ENCODE measurements at places on chromosomes 13 and 19.

DNA sequence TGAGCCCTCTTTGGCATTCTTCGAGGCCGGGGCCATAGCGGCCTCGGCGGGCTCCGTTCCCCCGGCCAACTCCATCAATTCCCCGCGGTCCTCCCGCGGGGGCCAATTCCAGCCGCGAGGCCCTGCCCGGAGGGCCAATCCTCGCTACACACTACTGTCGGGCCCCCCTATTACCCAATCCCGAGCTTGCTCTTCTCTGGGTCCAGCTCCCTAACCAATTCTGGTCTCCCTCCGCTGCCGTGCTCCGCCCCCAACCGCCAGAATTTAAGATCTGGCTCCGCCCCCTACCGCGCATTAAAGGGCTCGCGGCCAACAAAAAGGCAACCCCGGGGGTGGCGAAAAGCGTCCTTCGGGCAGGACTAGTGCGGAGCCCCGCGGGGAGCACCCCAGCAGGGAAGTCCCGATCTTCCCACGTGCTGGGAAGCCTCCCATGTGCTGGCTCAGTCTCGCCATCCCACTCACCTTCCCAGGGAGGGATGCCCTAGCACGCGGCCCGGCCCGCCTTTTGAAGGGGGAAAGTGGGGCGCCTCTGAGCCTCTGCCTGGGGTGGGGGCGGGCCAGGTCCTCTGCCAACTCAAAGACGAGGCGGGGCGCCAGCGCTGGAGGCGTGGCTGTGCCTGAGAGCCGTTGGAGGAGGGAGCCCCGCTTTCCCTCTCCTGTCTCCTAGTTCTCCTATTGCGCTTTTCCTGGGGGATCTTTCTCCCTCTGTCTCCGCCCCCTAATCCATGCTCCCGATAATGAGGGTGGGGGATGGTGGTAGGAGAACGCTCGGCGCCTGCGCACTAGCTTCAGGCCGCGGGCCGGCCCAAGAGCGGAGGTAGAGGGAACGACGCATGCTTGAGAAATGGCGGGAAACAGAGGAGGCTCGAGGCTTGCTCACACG is 3.5 kb downstream of the LIPE start:
- DNase-seq, result no peak

DNA sequence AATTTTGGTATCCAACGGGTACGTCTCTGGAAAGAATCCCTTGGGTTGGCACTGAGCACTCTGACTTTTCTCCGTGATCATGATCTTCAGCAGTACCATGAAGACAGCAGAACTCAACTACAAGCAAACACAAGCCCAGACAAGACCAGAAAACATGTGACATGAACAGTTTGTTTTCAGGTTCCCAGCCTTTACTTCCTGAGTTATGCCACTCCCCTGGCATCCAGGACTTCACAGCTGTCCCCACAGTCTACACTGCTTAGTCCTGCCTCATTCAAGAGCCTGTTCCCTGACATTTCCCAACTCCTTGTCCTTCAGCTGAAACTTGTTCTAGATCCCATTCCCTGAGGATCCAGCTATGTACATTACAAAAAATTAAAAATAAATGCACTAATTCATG is 4.9 kb upstream of the N4BP2L1 start:
- no peak for DNase-seq

GRCh38 chr19:44112802-44113137 is 429 bp upstream of the ZNF225 start:
- no peak for DNase-seq

DNA sequence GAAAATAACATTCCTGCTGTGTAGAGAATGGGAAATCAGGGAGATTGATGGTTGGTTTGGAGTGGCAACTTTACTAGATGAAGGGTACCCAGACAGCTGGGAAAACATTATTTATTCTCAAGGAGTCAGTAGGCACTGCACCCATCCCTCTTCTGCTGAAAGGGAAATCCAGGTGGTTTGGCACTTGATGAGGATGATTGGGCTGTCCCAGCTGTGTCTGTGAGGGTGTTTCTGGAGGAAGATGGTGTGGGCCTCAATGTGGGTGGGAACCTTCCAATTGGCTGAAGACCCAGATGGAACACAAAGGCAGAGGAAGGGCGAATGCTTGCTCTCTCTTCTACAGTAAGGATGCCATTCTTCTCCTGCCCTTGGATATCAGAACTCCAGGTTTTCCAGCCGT is 10.4 kb upstream of the SACS start:
- DNase-seq, result no peak

DNA sequence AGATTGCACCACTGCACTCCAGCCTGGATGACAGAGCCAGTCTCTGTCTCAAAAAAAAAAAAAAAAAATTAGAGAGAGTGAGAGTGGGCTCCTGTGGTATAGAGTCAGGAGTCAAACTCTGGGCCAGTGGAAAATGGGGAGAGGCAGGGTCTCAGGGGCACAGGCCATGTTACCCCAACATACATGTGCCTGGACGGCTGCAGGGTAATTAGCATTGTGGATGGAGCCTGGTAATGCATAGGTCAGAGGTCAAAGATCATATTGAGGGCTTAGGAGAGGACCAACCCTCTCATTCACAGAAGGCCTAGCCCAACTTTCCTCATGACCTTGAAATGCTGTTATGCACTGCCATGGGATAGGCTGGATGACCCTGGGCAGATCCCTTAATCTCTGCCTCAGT is 7.1 kb downstream of the CLIP3 start:
- no peak for DNase-seq

GRCh38 chr13:21884299-21884909 is 213.5 kb downstream of the FGF9 start:
- DNase-seq, result no peak

DNA sequence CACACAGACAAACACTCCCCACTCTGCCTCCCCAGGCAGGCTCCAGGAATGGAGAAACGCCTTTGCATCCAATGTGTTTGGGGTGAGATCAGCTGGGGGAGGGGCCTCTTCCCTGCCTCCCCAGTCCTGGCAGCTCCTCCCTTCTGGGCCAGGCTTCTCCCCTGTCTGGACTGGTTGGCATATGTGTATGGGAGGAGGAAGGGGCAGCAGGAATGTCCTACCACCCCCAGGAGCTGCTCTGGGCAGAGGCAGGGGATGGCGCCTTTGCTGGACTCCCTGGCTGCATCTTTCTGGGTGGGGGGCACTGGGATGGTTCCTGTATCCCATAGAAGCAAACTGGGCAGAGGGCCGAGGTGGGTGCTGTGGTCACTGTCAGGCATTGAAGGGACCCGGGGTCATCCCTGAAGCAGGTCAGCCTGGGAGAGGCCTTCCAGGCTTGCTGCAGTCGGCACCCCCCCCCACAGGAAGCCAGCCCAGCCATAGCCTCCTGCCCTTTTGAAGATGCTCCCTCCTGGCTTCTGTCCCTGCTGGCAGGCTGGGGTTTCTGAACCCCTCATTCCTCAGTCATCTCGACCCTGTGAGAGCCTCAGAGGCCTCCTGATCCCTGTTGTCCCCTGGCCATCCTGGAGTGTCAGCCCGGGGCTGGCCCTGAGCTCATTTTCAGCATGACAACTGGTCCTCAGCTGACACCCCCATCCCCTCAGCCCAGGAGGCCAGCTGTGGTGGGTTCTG is 21.2 kb upstream of the SLC7A10 start:
- DNase-seq, result no peak

GRCh38 chr19:16070366-16070990 is 5.8 kb upstream of the TPM4 start:
- DNase-seq, result no peak

DNA sequence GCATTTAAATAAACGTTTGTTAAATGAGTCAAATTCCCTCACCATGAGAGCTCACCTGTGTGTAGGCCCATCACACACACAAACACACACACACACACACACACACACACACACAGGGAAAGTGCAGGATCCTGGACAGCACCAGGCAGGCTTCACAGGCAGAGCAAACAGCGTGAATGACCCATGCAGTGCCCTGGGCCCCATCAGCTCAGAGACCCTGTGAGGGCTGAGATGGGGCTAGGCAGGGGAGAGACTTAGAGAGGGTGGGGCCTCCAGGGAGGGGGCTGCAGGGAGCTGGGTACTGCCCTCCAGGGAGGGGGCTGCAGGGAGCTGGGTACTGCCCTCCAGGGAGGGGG is 8.5 kb upstream of the CEACAM5 start:
- no peak for DNase-seq

- DNase-seq, result no peak
Measured at GRCh38 chr13:97440598-97441170, 6.7 kb downstream of the RAP2A start.

- DNase-seq, result no peak
Measured at GRCh38 chr13:80552851-80553440, 212.0 kb upstream of the SPRY2 start.

DNA sequence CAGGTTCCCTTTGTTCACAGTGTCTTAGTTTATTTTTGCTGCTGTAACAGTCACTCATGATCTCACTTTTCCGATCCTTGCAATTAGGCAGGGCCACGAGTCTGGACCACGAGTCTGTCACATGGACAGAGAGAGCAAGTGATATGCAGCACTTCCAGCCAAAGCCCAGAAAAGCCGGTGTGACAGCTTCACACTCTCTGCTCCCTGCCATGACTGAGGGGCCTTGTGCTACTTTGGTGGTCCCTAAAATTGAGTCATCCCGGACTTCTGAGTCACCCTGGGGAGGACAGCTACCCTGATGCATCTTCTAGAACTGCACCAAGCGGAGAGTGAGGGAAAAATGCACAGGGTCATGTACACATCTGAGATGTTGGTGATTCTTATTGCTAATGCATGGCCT is 179.6 kb downstream of the EFNB2 start:
- no peak for DNase-seq

DNA sequence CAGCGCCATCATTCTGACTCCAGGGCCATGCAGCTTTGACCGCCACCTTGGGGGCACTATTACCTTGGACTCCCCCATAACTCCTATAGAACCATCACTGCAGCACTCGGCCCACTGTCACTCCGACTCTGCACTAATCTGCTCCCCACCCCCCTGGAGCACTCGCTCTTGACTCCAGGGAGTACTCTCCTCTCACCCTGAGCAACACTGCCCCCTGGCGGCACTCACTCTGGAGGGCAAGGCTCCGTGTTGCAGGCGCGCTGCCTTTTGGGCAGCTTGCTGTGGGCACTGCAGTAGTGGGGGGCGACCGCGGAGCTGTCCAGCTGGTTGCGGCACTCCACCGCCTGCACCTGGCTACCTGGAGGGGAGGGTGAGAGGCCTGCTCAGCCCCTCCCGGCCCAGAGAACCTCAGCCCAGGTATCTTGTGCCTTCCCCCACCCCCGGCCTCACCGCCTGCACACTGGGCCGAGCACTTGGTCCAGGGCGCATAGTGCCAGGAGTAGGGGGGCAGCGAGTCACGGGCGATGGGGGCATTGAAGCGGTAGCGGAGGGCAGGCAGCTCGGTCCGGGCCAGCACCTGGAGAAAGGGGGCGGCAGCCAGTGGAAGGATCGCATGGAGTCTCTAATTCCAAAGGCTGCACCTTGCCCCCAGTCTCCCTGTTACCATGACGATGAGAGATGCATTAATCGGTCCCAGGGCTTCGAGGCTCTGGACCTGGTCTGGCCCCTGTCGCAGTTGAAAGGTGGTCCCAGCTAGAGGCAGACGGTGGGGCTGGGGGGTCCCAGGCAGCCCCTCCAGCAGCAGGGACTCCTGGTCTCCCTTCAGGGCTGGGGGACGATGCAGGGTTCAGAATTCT is 8.9 kb upstream of the MYO1F start:
- DNase-seq, result no peak

DNA sequence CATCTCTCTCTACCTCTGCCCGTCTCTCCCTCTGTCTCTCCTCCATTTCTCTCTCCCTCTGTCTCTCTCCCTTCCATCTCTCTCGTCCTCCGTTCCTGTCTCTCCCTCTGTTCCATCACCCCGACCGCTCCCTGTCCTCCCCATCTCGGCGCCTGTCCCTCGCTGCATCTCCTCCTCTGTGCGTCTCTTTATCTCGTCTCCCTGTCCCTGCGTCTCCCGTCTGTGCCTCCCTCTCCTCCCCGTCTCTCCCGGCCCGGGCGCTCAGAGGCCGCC is 4.6 kb downstream of the GRIN2D start:
- DNase-seq, result no peak

DNA sequence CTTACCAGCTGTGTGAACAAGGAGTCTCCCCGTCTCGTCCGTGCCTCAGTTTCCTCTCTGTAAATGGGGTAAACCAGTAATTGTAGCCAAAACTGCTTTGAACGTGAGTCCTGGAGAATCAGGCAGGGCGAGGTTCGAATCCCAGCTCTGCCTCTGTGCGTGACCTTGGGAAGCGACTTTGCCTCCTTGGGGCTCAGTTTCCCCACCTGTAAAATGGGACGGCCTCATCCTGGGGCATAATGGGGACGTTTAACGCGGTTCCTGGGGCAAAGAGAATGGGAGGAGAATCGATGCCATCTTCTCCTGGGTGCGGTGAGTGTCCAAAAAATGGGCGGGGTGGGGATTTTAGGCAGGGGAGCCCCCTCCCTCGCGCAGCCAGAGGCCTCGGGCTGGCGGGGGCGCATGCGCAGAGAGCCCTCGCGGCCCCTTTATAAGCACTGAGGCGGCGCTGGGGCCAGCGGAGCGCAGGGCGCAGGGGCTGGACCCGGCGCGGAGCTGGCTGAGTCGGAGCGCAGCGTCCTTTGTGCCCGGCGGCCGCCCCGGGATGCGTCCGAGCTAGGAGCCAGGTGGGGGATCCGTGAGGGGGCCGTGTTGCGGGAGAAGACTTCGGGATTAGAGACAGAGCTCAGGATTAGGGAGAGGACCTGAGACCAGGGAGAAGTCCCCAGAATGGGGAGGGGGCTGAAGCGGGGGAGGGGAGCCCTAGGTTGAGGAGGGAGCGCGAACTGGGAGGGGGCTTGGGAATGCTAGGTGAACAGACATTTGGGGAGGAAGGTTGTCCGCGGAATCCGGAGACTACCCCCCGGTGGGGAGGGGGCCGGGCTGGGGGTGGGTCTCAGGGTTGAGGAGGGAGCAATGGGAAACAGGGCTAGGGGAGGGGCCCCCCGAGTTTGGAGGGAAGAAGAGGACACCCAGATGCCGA is at the start of gene NCAN:
Gene NCAN (plus strand): TSS at position 460 of the 922 bp plus-strand sequence. CDS start 4,996 bp downstream, outside the sequence.
- no peak for DNase-seq

DNA sequence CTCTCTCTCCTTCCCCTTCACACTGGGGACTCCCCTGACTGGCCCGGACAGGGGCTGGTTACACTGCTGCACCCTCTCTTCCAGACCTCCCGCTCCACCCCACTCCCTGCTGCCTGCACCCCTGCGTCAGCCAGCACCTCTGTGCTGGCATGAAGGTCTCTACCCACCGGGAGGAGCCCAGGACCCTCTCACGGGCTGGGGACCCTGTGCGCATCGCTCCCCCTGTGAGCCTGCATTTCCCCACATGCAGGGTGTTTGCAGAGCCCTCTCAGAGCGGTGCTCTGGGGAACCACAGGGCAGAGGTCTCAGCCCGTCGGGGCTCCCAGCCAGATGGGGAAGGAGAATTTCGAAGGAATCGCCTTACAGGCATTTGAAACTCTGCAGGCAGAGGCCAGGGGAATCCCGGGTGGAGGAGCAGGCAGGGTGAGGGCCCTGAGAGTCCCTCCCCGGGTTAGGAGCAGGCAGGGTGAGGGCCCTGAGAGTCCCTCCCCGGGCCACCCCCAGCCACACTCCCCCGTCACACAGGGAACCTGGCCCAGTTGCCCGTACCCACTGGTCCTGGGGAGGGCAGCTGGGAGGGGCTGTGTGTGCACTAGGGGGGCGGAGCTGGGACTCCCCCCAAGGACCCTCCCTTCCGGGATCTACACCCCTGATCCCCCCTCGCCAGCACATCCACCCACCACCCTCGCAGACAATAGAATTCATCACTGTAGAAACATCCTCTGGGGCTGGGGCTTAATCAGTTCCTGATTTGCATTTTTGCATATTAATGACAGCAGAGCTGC is 16.3 kb upstream of the TCF3 start:
- no peak for DNase-seq

- no peak for DNase-seq
Measured at GRCh38 chr19:10686661-10687517, 14.3 kb upstream of the QTRT1 start.

GRCh38 chr13:41361491-41361890 is 50.4 kb downstream of the NAA16 start:
- no peak for DNase-seq
